ENCODE measurements at places on chromosomes 5 and 9.

DNA sequence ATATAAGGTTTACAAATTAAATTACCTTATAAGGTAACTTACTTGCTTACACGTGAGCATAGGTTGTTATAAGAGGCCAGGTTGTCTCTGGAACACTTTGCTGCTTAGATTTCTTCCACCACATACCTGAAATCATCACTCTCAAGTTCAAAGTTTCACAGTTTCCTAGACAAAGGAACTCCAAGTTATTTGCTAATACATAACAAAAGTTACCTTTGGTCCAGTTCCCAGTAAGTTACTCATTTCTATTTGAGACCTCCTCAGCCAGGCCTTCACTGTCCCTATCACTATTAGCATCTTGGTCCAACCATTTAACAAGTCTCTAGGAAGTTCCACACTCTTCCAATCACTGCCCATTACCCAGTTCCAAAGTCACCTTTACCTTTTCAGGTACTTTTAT lies 18.5 kb upstream of the UGT3A1 start:
- no peak for DNase-seq

DNA sequence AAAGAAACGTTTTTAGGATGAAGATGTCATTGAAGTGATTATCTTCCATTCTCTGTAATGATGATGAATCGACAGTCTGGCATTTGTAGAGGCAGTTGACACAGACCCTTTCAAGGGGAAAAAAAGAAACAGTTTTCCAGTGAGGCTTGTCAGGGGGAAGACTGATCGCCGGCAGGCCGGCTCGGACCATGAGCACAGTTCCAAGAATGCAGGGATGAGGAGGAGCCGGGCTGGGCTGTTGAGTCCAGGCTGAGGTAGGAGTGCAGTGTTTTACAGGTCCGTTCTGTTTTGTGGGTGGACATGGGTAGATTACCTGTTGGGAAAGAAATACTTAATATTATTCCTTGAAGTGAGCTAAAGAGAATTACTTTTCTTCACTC lies 194.6 kb downstream of the AOPEP start:
- peak; percentile 93 for DNase-seq

- no peak for DNase-seq
Observed at GRCh38 chr5:39341896-39342295, 22.4 kb downstream of the C9 start.

DNA sequence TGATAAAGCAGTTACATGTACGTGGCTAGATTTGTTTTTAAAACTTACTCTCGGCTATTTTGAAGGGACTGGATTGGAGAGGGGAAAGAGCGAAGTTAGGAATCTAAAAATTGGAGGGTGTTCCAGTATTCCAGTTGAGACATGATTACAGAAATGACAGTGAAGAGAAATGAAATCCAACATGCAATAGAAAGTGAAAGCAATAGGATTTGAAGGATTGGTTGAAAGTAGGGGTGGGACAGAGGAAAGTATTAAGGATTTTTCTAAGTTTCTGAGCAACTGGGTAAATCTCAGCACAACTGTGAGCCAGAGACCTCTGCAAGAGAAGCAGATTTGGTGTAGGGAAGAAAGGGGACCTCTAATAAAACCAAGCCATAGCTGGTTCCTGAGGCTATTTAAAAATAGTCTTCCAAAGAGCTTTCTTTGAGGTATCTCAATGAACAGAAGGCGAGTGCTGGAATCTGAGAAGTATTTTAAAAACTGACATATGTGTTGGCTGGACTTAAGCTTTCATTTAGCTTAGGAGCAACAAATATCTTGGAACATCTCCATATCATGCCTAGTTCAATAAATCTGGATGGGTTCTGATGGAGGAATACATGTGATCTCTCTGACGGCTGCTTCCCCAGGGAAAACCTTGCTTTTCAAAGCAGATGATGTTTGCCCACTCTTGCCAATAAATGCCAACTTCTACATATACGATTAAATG lies 110.4 kb upstream of the IFNK start:
- no peak for DNase-seq

DNA sequence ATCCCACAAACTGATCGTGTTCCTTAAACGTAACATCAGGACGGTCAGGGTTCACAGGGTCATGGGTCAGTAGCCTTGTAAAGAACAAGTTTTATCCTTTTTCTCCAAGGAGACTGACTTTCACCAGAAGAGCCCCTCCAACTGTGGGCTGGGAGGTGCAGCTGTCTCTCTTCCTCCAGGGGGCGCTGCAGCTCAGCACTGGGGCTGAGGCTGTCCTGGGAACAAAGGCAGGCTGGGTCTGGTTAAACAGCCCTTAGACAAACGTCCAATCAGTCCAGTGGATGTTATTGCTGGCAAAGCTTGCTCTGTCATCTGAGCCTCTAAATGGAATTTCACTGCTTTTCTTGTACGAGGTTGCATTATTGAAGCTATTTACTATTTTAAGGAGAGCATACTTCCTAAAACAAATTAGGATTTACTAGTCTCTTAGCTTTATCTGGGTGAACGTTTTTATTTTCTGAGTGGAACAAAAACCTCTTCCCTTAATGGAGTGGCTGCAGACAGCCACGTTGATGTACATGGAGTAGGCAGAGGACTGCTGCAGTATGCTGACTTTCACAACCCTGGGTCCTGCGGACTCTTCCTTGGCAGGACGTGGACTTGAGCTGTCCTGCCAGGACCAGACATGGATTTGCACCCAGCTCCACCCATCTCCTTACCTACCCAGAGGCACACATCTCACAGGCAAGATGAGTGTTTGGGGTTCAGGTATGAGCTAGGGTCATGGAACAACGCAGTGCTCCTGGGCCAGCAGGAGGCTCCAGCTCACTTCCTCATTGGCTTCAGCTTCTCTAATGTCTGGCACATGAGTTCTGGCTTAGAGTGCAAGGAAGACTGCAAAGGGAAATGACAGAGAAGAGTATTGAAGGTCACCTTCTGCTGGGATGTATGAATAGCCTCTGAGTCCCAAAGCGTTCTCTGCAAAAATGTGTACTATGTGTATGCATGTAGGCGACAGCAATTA lies 7.8 kb downstream of the EXOSC2 start:
- DNase-seq, result peak; percentile 70

- DNase-seq, result no peak
Observed at GRCh38 chr5:151068433-151069197, 12.2 kb downstream of the TNIP1 start.

DNA sequence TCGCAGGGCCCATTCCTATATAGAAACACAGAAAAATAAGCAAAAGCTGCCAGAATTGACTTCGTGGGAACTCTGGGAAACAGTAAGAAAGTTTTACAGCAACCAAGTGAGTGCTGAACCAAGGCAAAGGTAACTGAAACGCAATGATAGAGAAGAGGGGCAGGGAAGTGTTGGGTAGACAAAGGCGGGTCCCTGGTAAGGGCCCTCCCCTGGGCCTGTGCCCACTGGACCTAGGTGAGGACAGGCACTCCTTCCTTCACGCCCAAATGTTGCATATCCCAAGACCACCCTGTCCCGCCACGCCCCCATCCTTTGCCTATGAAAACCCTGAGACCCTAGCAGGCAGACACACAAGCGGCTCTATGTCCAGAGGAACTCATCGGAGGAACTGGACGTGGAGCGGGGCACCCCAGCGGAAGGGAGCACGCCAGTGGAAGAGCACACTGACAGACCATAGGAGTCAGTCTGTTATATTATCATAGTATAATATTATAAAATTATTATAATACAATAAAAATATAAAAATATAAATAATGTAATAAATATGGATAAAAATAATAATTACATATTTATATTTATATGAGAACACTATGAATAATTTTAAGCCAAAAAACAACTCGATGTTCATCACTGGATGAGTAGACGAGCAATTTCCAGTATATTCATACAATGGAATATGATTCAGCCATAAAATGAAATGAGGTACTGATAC lies 27.9 kb downstream of the CDKN2A start:
- no peak for DNase-seq

DNA sequence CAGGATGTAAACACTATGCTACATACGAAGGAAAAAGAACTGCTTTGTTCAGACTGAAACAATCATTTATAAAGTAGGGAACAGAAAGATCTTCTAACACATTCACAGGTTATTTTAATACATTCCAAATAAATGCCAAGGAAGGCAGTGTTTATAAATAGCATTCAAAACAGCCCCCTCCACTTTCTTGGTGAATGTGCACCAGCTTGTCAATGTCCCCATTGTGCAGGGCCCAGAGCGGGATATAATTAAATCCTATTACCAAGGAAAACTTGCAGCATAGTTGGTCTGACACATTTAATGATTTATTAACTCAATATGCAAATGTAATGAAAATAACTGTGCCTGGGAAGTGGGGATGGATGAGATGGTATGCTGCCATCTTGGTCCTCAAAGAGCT lies 135.9 kb upstream of the RAD23B start:
- no peak for DNase-seq

DNA sequence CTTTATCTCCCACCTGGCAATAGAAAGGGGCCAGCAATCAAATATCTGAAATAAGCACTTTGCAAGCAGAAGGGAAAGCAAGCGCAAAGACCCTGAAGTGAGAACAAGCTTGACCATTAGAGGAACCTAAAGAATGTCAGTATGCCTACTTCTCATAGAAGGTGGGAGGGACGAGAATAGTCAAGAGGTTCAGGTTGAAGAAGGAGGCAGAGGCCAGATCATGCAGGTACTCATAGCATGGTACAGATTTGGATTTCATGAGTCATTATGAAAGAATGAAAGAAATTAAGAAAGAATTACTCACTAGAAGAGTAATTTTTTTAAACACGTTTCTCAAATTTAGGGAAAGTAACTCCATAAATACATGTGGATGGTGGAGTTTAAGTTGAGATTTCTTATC lies 33.7 kb downstream of the MCTP1 start:
- no peak for DNase-seq

DNA sequence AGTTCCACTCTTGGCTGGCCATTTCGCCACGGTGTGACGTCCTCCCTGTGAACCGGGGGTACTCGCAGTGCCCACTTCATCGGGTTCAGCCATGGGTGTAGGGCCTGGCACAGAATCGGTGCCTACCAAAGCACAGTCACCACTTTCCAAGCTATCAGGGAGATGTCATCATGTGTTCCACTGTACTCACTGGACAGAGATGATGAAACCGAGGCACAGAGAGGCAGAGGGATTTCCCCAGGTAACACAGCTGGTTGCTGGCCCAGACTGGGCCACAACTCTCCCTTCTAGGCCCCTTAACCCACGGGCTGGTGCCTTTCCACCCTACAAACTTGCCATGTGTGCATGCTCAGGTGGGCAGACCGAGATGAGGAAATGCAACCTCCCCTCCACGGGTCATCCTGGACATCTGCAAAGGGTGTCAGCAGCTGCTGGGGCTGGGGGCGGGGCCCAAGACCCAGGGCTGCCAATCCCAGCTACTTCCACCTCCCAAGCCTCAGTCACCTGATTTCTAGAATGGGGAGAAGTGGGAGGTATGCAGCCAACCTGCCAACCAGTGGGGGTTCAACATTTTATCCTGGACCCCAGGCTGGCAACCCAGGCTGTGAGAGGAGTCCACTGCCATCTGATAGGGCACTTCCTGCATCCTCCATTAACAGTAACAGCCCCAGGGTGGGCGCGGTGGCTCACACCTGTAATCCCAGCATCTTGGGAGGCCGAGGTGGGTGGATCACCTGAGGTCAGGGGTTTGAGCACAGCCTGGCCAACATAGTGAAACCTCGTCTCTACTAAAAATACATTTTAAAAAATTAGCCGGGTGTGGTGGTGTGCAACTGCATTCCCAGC lies 893 bp upstream of the SH2D3C start:
- no peak for DNase-seq

DNA sequence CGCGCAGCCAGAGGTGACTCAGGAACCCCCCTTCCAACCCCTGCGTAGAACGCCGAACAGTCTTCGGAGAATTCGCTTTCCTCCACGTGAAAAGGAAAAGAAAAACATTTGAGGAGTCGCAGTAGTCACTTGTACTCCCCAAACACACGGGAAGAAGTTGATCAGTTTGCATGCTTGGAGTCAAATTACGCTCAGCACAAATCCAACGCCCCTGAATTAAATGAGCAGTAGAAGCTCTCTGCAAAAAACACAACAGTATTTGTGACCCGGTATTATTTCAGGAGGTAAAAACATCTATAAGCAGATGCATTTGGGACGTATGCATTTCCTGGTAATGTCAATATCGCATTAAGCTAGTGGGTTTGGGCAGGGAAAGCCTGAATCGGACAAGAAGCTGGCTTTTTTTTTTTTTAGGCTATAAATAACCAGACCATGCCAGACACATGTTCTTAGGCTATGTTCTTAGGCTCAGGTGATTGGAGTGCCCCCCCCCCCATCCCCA lies 854 bp upstream of the ARL15 start:
- DNase-seq, result no peak

- DNase-seq, result no peak
Observed at GRCh38 chr5:86880344-86880743, 262.6 kb downstream of the COX7C start.

- no peak for DNase-seq
Observed at GRCh38 chr5:14142202-14142826, 828 bp upstream of the TRIO start.

DNA sequence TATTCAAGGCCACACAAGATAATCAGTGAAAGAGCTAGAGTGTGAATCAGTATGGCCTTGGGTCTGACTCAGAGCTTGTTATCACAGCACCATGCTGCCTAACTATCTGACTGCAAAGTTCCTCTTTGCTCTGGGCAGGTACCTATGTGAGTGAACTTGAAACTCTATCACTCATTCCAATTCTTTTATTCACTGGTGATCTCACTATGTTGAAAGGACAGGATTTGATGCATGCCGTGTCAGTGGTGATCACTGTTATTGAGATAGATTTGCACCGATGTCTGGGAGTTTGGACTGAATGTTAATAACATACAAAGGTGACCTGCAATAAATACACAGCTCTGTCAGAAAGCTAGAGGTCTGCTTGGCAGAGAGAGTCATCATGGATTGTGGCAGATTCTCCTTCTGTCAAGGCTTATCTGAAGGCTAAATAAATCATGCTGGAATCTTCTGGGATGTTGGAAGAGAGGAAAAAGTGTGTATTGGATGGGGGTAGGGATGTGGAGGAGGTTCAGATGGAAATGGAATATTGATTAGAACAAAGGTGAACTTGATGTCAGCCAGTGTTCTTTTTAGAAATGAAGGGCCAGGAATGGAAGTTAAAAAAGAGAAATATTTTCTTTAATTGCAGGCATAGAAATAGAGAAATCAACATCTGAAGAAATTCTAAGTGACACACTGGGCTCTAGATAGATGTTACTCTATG lies 91.8 kb upstream of the TNC start:
- DNase-seq, result peak; percentile 73

DNA sequence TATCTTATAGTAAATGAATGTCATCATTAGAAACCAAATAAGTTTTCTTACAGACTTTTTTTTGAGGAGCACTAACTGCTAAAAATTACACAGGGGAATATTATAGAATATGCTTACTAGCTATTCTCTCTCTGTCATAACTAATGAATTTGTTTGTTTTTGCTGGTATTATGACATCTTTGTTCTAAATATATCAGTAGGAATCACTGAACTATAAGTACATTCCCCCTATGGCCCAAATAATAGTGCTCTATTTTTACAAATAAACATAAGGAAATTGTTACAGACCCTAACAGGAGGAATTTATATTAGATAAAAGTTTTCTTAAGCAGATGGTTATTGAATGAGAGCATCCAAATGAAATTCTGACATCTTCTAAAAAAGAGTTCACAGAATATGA lies 83.0 kb upstream of the RIOK2 start:
- DNase-seq, result no peak

- peak; percentile 90 for DNase-seq
Observed at GRCh38 chr9:15999422-16000339, 446.8 kb downstream of the CCDC171 start.

- no peak for DNase-seq
Observed at GRCh38 chr5:59816654-59817300, 76.7 kb downstream of the PDE4D start.

GRCh38 chr9:124498040-124498439 lies 9.2 kb downstream of the NR5A1 start:
- no peak for DNase-seq

- DNase-seq, result no peak
Observed at GRCh38 chr5:83848941-83849340, 128.3 kb upstream of the HAPLN1 start.
